ENCODE measurements at places on chromosomes 12 and 14.

DNA sequence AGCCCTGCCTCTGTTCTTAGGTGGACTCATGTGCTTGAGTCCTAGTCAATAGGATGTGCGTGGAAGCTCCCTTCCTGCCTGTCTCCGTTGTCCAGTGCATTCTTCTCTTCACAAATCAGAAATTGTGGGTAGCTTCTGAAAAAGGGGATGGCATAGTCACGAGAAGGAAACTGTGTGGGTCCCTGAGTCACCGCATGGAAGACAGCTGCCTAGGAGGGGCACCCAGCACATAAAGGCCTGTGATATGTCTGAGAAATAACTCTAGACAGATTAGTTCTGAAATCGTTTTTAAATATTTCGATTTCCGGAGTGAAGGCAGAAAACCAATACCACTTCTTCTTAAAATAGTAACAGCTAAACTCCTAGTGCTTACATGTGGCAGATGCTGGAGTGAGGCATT is 974.4 kb downstream of the BCL11B start:
- no peak for DNase-seq

- DNase-seq = peak; percentile 47
Observed at GRCh38 chr12:42119085-42119633, 25.5 kb downstream of the GXYLT1 start.

- no peak for DNase-seq
Observed at GRCh38 chr14:104578321-104578720, 1.2 kb upstream of the C14orf180 start.

DNA sequence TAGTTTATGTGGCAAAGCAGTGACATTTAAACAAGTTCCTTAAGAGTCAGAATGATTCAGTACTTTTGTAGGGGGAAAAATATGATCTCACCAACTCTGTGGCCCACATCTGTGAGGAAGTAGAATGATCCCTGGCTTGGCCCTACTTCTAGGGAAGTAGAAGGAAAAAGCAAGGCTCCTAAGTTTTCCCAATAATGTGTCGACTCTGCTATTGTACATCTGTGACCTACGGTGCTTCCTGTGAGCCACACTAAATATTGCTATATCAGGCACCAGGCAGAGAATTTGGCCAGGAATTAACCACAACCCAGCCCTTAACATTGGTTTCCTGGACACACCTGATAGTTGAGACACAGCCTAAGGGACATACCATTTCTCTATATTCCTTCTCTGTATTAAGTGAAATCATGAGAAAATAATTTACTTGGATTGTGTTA is 9.3 kb upstream of the NID2 start:
- DNase-seq = no peak

DNA sequence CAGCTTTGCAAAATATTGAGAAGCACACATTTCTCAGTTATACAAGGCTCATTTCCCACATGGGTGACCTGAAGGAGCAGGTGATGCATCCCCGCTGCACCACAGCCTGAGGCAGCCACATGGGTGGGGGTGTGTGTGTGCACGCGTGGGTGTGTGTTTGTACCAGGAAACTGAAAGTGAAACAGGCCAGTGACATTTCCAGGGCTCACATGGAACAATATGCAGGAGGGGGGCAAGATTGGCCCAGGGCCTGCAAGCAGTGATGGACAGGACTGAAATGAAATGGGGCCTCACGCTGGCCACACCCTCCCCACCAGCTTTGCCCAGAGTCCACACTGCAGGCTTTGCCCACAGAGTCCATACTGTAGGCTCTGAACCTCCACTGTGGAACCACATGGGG is 154.2 kb upstream of the PARP11 start:
- DNase-seq = peak; percentile 20

- no peak for DNase-seq
Observed at GRCh38 chr12:1050059-1050707, 59.2 kb downstream of the ERC1 start.

GRCh38 chr14:62445570-62445969 is 599.7 kb downstream of the KCNH5 start:
- DNase-seq = no peak
